ENCODE measurements at places on chromosomes 13 and 19.

DNA sequence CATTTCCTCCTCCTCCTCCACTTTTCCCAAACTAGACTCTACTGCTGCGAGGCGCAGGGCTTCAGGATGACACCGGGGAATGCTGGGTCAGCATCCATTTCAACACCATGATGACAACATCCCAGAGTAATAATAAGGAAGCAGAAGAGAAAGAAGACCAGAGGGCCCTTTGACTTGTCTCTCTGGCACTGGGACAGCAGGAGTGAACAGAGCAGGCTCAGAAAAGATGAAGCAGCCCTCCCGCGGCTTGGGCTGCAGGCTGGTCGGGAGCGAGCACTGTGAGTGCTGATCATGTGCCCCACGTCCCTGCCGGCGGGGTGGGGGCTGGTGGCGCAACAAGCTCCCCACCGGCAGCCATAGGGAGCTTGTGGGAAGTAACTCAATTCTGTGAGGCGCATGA lies 30.5 kb downstream of the RANBP3 start:
- no peak for DNase-seq

GRCh38 chr19:966485-967088 lies 17.6 kb upstream of the WDR18 start:
- DNase-seq = no peak

- DNase-seq = no peak
Observed at GRCh38 chr13:52760077-52760476, 20.5 kb upstream of the CNMD start.

- DNase-seq = no peak
Observed at GRCh38 chr19:14410091-14411051, 8.8 kb downstream of the DDX39A start.

DNA sequence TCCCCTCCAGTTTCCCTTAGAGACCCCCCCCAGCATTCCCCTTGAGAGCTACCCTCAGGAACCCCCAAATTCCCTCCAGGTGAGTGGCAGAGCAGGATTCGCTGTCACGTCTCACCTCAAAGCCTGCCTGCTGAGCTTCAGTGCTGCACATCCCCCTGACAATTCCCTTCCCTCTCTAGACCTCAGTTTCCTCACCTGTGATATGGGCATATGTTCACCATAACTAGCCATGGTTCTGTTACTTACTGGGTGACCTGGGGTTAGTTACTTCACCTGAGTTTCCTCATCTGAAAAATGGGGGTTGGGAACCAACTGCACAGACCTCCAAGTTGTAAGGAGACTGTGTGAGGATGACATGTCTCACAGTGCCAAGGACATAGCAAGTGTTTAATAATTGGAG lies 75.5 kb downstream of the RYR1 start:
- no peak for DNase-seq

- DNase-seq = no peak
Observed at GRCh38 chr19:18832306-18833140, 764 bp downstream of the UPF1 start.

- no peak for DNase-seq
Observed at GRCh38 chr13:44117351-44117750, 237.6 kb downstream of the LACC1 start.

- no peak for DNase-seq
Observed at GRCh38 chr19:28396287-28396831, 816.6 kb downstream of the UQCRFS1 start.

GRCh38 chr13:22793598-22794134 lies 387.1 kb upstream of the SGCG start:
- DNase-seq = no peak

DNA sequence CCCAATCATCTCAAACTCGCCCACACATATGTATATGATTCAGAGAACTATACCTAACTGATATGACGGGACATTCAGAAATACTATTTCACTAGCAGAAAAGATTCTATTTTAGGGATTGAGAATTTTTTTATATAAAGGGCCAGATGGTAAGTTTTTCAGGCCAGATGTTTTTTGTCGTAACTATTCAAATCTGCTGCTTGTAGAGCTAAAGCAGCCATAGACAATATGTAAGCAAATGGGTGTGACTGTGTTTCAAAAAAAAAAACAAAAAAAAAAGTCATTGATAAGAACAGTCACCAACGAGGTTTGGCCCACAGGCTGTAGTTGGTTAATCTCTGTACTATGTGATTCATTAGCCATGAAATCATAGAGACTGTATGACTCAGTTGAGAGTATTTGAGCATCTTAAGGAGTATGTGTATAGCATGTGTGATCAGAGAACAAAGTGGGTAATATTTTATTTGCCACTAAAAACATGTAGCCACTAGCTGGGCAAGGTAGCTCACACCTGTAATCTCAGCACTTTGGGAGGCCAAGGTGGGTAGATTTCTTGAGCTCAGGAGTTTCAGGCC lies 2724.7 kb downstream of the PCDH9 start:
- no peak for DNase-seq
